ENCODE measurements at places on chromosomes 7 and 10.
A peak's percentile ranks its signal among the peaks of the same experiment; 100 is the strongest.

DNA sequence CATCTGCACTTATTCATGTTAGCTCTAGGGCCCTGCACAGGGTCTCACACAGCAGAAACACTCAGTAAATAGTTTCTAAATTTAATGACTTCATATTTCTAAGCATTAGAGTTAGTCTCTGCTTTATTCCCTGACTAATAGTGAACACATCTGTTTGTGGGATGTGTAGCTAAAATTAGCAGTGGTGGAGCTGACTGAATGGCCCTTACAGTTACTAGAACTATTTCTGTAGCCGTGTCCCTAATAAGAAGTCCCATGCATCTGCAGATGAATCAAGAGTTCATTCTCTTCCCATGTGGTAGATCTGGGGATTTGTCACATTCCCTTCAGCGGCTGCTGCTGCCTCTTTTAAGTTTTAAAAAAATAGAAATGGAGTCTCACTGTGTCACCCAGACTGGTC lies 11.7 kb downstream of the MAP3K8 start:
- no peak for DNase-seq

- no peak for DNase-seq
These were observed 28.2 kb downstream of the CUBN start for GRCh38 chr10:17101257-17101909.

DNA sequence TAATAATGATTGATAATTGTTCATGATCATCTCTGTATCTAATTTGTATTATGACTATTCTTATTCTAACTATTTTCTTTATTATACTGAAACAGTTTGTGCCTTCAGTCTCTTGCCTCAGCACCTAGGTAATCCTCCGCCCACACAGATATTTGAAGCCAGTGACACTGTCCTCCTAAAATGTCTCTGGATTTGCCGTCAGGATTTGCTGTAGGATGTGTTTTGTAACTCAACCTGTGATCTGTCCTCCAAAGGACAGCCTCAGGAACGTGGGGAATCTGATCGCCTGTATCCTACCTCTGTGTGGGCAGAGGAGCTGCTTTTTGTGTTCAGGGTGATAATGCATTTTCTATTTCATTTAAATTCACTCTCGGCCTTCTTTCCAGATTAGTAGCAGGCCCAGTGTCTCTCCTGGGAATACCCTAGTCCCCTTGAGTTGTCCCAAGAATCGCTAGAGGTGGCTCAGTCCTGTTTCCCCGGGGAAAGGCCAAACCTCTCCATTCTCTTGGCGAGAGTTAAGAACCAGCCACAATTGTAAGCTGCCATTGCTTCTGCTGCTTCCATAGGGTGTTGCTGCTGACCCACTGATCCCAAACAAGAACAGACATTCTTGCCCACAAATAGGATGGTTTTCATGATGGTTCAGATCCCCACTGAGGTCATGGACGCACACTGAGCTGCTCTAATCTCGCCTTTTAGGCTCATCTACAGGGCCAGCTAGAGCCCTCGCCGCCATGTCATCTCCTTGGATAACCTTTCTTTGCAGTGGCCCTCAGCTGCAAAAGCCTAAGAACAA lies 136.2 kb upstream of the KCNMA1 start:
- no peak for DNase-seq

GRCh38 chr10:120403109-120403508 lies 53.9 kb upstream of the PLPP4 start:
- no peak for DNase-seq

DNA sequence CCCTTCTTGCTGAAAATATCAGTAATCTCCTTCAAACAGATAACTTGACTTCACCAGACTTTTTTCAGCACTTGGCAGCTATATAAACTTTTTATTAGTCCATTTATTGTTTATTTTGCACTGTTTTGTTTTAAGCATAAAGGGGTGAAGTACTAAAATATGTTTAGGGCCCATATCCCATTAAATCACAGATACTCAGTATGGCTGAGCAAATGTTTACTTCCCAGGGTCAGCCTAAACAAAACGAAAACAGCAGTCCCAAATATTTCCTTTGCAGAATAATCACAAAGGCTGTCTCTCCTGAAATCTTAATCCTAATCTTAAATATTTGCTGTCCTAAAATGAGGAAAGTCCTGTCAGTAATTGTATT lies 649.6 kb downstream of the TNS3 start:
- no peak for DNase-seq

GRCh38 chr10:123808906-123809305 lies 82.7 kb downstream of the CPXM2 start:
- DNase-seq: no peak

GRCh38 chr7:50446542-50446960 lies 3.6 kb downstream of the FIGNL1 start:
- DNase-seq: no peak

DNA sequence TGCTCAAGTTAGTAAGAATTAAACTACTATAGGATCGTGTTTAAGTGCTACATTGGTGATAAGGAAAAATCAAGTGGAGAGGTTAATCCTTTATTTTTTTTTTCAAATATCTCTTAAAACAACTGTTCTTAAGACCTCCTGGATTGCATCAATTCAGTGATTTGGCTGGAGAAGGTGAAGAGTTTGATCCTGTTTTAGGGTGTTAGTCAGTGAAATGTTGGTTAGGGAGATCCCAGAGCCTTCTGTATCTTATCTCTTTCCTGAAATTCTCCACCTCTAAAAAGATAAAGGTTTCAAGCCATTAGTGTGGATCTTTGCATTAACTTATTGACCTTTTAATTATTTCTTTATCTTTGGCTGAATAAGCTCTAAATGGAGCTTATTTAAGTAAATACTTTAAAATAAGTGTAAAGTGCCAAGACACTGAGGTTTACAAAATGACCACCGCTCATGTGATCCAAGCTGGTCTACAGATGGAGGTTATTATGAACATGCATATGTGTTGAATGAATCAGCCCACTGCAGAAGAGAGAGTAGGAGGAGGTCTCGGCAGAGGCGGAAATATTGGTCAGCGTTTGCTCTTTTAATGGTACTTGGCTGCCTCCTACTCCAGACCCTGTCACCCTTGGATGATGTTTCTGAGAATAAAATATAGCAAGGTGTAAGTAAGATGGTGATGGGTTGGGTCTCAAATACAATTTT lies 51.8 kb upstream of the BMPER start:
- DNase-seq: no peak

DNA sequence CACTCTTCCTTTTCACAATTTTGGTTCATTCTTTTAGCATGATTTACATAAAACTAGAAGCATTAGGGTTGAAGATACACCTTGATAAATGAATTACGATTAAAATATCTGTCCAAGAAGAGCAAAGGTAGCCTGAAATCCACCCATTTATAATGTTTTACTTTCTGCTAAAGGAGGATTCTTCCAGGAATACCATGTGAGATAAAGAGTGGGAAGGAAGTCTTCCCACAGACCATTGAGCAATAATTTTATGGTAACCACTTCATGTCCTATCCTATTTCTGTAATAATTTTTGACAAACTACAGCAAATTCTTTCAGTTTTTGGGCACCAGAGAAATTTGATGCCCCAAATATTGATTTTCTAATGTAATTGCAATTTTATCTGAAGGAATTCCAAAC lies 150.6 kb upstream of the STEAP4 start:
- no peak for DNase-seq

GRCh38 chr10:130432271-130432670 lies 296.1 kb downstream of the GLRX3 start:
- no peak for DNase-seq

DNA sequence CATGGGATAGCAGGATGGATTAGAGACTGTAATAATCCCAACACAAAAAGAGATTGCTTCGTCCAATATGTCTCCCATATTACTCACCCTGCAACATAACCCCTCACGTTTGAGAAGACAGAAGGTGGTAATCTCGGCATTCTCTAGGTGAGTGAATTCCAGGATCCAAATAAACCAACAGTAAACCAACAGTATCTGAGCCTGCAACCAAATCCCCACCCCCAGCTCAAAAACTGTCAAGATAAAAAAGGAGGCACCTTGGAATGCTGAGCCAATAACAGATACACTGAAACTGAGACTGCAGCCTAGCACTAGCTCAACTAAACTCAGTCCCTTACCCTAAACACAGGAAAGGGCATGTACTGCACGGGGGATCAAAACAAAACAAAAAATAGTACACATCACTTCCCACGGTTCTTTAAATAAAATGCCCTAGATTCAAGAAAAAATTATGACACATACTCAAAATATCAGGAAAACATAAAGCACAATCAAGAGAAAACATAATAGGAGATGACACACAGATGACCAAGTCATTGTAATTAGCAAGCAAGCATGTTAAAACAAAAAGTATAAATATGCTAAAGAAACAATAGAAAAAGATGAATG lies 28.0 kb downstream of the IPMK start:
- DNase-seq: no peak

DNA sequence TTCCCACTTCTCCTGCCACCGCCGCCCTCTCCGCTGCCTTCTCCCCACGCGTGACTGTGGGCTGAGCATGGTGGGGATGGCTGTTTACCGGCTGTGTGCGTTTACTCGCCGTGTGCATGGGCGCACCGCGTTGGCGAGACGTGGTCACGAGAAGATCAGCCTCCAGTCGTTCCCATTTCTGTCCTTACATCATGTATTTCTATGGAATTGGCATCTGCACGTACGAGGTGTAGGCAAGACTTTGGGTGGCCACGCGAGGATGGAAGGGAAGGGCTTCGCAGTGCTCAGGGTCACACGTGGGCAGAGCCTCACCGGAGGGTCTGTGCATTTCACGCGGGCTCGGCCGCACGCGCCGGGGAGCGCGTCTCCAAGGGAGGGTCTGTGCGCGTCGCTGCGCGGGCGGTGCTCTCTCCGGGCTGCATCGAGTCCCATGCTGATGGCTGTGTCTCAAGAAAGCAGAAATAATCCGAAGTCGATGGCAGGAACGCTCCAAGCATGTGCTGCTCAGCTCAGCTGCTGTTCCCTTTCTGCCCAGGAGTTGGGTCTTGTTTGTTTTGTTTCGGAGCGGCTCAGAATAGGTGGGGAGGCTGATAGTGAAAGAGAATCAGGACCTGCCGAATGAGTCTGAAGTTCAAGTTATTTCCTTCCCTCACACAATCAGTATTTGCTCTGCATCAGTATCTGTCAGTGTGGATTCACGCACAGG lies 973 bp downstream of the CAMK1D start:
- peak; percentile 57 for DNase-seq

DNA sequence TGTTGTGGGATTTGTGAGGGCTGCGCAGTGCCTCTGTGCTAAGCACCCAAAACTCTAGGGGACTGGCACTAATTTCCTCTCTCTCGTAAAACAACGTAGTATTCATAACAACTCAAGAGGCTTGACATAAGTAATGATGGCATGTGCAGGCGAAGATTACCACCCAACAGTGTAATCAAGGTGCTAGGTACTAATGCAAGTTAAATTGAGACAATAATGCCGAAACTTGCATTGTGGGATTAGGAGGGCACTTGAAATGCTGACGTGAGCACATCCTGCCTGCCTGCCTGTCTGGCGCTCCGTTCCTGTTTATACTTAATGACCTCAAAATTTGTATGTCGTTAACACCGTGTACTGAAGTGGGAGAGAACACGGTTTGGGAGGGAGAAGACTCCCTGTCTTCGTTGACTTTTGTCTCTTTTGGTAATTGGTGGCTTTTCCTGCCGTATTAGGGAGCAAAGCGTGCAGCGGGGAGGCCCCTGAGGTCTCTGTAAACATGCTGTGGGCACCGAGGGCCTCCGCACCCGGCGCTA lies 139.0 kb downstream of the MGMT start:
- no peak for DNase-seq

DNA sequence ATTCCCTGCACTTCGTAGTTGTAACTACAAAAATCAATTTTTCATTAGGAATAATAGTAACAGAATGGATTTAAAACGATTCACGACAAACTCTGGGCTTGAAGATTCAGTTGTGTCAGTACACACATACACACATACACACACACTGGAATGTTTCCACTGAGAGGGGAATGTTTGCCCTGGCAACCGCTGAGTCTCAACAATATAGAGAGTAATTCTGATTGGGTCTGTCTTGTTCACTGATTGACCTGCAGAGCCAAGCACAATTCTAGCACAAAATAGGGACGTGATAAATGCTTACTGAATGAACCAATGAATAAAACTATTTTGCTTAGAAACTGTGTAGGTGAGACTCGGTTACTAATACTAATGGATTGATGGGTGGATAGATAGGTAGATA lies 204.4 kb upstream of the CCDC6 start:
- DNase-seq: no peak

- DNase-seq: no peak
These were observed 35.3 kb downstream of the DIP2C start for GRCh38 chr10:653991-654646.

GRCh38 chr7:33156441-33156840 lies 27.1 kb downstream of the BBS9 start:
- DNase-seq: no peak

DNA sequence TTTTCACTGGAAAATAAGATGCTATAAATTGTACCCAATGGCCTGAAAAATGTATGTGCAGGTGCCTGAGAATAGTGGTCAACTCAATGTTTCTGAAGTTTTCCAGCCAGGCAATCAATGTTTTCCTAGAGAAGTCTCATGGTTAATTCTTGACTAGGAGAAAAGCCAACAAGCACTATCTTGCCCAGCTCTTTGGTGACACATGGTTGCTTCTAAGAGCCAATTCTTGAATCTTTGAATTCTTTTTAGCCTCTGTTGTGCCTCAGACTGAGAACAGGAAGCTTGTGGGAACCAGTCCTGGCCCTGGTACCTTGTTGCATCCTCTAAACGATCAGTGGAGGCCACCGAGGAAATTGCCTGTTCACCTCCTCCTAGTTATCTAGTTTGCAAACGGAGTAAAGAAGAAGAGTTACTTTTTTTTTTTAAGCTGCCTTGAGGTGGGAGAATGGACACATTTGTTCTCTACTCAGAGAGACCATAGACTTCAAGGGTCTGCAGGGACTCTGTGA lies 144.0 kb upstream of the MKLN1 start:
- DNase-seq: peak; percentile 25

- no peak for DNase-seq
These were observed 58.3 kb upstream of the DOCK1 start for GRCh38 chr10:126846959-126847358.

- no peak for DNase-seq
These were observed 114.1 kb downstream of the ZFAND4 start for GRCh38 chr10:45558425-45558824.

GRCh38 chr7:138878856-138879255 lies 80.9 kb upstream of the ATP6V0A4 start:
- no peak for DNase-seq

DNA sequence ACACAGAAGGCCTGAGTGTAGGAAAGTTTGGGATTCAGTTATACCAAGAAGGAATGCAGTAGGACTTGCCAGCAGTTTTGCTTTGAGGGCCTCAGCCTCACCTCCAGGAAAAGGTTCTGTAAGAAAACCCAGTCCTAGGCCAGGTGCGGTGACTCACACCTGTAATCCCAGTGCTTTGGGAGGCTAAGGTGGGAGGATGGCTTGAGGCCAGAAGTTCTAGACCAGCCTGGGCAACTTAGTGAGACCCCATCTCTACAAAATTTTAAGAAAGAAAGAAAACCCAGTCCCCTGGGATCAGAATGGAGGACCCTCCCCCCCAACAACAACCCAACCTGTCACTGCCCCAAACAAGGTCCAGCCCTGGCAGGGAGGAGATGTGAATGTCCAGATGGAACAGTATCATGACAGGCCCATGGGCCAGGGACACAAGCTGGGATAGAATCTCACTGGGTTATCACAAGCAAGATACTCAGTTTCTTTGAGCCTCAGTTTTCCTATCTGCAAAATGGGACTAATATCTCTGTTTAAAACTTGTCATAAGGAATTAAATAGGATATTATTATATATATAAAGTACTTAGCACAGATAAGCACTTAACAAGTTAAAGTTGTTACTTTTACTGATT lies 68.7 kb downstream of the GTF2IRD1 start:
- DNase-seq: no peak
